Renal pelvis (tissue), 12 donors: ENCODE measurements at places on chromosomes 2 and 18. TPM values are rescaled to one million over a fixed set of nuclear protein-coding genes. Genes with fewer than 3 reads are reported as not detected.

Gene PLGLB1
- 14.1 TPM for polyA plus RNA-seq

Gene MARCHF4
- polyA plus RNA-seq, result 0.20 TPM

DNA sequence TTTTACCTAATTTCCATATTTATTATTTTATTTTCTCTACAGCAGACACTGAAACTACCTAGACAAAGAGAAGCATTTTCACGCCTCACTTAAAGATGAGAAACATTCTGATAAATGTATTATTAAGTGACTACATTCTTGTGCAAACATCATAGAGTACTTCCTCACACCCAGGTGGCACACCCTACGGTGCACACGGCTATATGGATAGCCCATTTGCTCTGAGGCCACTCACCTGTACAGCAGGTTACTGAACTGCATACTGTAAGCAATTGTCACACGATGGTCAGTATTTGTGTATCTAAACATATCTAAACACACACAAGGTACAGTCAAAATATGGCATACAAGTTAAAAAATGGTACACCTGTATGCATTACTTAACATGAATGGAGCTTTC, 481.4 kb downstream of the CMPK2 start:
- no peak for DNase-seq

DNA sequence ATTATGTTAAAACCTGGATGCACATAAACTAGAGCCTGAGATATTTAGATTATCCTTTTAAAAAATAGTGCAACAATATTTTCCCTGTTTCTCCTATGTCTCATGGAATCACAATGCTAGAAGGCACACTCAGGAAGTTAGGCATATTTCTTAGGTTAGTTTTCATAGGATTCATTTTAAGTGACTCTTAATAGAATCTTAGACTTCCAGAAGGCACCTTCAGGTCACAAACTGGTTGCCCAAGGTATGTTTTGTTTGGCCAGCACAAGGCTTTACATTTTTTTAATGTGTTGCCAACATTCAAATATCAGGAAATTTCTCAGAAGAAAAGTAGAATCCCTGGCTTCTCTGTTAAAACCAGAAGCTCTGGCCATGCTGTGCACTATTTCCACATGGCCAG, 129.3 kb downstream of the LNPK start:
- no peak for DNase-seq

DNA sequence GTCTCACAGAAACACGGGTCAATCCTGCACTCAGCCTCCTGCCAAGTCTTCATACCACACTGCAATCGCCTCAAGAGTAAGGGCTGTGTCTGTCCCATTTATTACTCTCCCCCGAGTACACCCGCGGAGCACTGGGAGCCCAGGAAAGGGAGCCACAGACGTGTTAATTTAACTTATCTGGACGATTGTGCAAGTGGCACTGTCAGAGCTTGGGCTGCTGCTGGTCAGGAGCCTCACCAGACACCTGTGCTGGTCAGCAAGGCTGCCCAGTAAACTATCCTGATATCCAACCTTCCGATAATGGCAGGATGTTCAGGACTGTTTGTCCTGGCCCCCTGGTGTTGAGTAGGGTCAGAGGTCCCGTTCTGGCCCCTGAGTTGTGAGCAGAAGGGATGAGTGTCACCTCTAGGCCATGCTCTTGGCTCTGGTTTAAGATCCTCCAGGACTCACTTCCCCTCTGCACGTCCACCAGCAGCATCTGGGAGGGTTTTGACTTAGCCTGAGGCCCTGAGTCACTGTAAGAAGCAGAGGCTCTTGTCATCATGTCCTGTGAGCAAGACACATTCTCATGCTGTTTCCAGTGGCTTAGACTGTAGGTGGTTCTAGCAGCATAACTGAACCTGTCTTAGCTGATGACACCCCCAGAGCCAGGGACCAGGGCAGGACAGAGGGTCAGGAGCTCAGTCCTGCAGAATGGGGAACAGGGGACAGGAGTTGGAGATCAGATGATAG, 82.5 kb upstream of the ARL4C start:
- no peak for DNase-seq

DNA sequence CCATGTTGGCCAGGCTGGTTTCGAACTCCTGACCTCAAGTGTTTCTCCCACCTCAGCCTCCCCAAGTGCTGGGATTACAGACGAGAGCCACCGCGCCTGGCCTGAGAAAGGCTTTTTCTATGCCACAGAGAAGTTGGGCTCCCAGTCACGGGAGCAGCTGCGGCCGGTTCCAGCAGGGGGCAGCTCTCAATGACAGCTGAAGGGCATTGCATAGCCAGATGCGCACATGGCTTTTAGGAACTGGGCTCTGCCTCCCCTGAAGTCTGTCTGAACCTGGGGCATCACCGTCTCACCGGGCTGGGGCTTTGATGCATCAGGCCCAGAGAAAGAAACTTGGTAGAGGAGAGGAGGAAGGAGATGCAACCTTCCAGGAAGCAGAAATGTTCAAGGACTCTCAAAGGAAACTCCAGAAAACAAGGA, 84.2 kb upstream of the LAPTM4A start:
- peak; percentile 66 for DNase-seq

- no peak for DNase-seq
These were observed 13.4 kb downstream of the DTYMK start for GRCh38 chr2:241673189-241673663.

Gene UGT1A10
- not detected for polyA plus RNA-seq

GRCh38 chr18:76979906-76980305, 152.7 kb downstream of the MBP start:
- DNase-seq, result no peak

Gene CABYR
- 7.0 TPM for polyA plus RNA-seq

Gene RUFY4
- 0.08 TPM for polyA plus RNA-seq

Gene ALPI
- polyA plus RNA-seq, result 0.24 TPM

Gene C18orf32
- polyA plus RNA-seq, result 24.4 TPM

DNA sequence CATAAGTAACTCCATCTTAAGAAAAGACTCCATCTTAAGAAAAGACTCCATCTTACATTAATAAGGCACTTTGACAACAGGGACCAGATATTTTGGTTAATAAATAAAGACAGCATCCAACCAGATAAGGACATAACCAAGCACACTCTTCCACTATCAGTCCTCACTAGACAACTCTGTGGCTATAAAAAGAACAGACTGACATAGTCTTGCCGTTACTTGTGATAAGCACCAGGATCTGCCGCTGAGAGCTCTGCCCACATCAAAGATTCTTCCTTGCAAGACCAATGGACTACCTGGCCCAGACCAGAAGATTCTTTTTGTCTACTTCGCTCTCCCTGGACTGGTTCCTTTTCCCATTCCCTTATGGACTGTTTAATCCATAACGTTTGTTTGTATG, 667.4 kb downstream of the NYAP2 start:
- no peak for DNase-seq

DNA sequence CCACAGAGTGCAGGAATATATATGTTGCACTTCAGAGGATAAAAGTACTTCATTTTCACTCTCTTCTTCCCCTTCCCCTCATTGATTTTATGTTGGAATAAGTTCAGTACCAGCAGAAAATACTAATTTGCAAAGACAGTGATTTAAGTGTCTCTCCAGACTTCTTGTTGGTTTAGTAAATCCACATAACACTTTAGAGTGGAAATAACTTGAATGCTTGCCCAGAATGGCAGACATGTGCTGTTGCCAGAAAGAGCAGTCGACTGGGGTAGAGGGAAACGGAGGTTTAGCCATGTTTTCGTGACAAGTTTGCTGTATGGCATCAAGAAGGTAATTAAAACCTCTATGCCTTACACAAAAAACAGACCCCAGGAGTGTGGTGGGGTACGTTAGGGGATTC, 246.0 kb upstream of the CXCR4 start:
- no peak for DNase-seq

- no peak for DNase-seq
These were observed 6.2 kb downstream of the COLEC12 start for GRCh38 chr18:493986-494983.

DNA sequence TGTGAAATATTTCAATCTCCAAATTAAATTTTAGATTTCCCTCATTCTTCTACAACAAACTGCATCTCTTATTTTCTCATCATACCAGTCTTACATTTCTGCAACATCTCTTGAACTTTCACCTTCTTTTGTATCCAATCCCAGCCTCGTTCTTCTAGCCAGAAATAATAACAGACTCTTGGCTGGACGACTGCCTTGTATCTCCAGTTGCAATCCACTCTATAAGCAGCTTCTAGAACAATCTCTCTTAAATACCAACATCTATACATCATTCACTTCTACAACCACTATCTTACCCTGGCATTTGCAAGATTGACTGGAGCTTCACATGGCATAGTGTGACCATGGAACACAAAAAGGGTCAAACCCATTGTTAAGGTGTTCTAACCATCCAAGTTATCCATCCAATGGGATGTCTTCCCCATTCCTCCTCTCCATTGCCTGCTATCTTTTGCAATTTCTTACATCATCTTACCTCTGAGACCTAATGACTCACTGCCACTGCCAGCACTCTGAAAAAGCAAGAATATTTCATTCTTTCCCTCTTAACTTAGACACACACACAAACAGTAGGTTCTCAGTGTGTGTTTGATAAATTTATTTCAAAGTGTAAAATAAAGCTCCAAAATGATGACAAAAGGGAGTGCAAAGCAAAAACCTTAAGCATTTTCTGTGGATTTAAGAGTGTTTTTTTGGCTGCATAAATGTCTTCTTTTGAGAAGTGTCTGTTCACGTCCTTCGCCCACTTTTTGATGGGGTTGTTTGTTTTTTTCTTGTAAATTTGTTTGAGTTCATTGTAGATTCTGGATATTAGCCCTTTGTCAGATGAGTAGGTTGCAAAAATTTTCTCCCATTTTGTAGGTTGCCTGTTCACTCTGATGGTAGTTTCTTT, 145.6 kb downstream of the METTL4 start:
- no peak for DNase-seq

DNA sequence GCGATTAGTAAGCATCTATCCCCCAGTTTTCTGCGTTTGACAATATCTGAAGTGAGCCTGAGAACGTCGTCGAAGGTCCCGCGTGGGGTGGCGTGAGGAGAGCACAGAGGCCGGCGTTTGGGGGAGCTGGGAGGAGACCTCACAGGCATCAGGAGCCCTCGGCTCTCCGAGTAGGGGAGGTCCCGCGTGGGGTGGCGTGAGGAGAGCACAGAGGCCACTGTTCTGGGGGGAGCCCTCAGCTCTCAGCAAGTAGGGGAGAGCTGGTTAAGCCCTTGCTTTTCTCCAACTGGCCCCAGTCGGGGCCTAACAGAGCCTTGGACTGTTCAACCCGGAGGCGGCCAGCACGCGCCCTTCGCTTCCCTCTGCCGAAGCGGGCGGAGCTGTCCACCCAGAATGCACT, 134.3 kb downstream of the NFATC1 start:
- no peak for DNase-seq

Gene SCN2A
- polyA plus RNA-seq, result 2.8 TPM

DNA sequence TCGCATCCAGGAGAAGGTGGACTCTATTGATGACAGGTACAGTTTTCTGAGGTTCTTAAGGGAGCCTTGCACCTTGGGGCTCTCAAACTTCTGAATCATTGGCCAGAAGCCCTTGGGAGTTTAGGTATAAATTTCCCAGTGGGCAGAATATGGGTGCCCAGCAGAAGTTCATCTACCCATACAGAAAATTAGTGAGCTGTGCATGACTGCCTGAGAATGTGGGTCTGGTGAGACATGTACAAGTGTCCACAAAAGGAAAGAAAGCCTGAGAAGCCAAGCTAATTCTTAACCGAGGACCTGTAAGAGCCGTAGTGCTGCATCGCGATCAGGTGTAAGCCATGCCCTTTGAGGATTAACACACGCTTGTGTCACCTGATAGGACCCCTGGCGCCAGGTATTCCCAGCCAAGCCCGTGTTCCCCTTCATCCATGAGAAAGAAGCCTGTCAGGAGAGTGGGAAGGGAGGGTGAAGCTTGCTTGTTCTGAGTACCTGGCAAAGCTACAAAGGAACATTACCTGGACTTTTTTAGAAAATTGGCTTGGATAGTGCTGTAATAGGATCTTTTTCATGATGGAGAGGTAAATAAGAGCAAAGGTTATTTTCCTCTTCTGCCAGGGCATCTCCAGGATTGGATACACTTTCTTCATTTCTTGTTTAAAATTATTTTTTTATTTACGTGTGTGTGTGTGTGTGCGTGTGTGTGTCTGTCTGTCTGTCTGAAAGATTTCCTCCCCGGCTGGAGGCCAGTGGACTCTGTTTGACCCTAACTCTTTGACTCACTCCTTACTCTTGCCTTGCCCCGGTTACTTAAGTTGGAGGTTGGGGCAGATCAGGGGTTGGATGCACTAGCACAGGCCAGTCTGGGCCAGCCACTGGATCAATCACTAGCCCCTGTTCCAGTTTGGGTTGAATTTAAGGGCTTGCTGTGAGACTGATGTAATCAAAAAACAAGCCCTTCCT, 90.4 kb upstream of the EML6 start:
- no peak for DNase-seq

Gene EMILIN1
- polyA plus RNA-seq, result 135 TPM

Gene TUBB8B
- polyA plus RNA-seq, result 1.3 TPM

DNA sequence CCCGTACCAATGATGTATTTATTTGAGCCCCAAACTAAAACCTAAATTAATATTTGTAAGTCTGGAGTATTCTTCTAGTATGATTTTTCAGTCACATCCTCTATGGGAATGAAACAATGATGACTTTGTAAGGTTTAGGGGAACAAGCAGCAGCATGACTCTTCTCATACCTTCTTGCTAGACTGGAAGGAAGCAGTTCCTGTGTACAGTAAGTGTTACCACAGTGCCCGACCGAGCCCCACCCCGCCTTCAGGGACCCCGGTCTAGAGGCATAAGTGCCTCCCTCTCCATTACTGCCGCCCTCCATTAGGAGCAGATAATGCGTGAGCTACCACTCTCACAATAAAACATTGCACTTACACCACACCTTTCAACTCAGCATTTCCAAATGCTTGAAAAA, 599.3 kb downstream of the ARHGAP15 start:
- no peak for DNase-seq
